ENCODE measurements at places on chromosomes 7 and 10. TPM values are rescaled to one million over a fixed set of nuclear protein-coding genes. Genes with fewer than 3 reads are reported as not detected.

GRK5 gene
- 17.6 TPM for total RNA-seq

AKR1C1 gene
- 14.2 TPM for total RNA-seq

MYO1G gene
- 2.4 TPM for total RNA-seq

ACBD7 gene
- not detected for total RNA-seq

DRGX gene
- not detected for total RNA-seq

CACNA2D1 gene
- 87.3 TPM for total RNA-seq

DNA sequence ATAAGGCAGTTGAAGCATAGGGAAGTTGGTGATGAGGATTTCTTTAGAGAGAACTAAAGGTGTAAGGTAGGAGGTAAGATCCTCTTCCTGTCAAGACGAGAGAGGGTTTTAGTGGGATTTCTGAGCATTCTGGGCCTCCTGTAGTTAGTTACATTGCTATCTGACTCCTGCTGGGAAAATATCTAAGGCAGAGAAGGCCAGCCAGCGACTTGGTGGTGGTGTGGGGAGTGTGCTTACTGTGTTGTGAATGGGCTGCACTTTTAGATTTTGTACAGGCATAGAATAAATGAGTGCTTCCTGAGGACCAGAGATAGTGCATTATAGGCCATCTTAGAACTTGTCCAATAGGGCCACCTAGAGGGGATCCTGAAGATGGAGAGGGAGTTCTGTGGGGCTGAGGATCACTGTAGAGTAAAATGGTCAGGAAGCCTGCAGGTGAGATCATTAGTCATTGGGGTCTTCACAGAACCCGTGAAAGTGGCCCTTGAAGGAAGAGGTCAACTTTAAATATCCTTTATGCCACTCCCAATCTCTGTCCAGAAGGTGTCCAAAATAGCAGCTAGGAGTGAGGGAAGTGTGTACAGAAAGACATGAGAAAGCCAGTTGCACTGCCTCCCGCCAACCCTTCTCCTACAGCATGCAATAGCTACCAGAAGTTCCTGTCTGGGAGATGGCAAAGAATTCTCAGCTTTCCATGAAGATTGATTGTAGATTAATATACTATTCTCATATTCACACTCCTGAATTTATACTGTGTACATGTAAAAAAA is 266.6 kb downstream of the POLR1F start:
- DNase-seq = no peak

GRCh38 chr7:14480281-14480680 is 422.3 kb downstream of the DGKB start:
- no peak for DNase-seq

- DNase-seq = no peak
Observed at GRCh38 chr10:116105264-116105663, 167.7 kb downstream of the GFRA1 start.

- DNase-seq = no peak
Observed at GRCh38 chr7:130946114-130946513, 212.1 kb upstream of the KLF14 start.

- peak; percentile 89 for DNase-seq
Observed at GRCh38 chr10:43287056-43288007, 20.5 kb upstream of the RASGEF1A start.

DNA sequence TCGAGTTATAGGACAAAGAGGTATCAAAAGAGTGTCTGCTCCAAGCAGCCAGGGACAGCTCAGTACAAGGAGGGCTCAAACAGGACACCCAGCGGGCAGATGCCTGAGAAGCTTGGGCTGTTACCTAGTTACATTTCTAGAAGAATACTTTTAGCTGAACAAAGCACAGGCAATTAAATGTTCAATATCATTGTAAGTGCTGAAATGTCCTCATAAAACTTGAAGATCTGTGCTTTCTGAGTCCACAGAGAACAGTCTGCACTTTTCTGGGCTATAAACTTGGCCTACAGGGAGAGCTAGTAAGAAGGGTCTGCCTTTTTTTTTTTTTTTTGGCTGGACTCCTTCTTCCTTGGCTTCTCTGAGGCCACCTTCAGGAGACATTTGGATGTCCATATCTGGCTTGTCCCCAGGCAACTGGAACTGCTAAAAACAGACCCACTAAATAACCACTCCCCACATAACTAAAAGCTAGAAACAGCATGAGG is 123.2 kb downstream of the SLC16A9 start:
- no peak for DNase-seq

DNA sequence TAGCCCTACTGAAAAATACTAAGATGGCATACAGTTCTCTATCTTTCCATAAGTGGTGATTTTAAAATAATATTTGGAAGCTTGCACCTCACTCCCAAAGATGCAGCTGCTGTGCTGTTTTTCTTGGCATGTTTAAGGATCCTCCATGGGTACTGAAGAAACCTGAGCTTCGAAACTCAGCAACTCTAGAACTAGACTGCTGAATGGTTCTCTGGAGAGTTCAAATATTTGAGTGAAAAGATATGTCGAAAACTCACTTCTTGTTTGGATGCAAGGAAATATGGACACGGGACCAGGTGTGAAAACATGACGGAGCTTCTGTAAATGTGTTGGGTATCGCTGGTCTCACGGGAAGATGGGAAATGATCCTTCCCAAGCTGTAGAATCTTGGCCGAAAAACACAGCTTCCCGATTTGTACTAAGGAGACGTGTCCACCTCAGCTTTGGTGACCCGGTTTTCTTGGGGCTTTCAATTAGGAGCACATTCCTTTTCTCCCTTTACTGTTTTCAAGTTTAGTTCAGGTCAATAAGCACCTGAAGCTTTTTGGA is 543.8 kb upstream of the NRP1 start:
- no peak for DNase-seq

GRCh38 chr10:4046030-4046429 is 261.0 kb upstream of the KLF6 start:
- no peak for DNase-seq

GRCh38 chr7:128267595-128267924 is 26.5 kb downstream of the LEP start:
- no peak for DNase-seq

- no peak for DNase-seq
Observed at GRCh38 chr7:155120460-155120859, 50.3 kb downstream of the HTR5A start.
